MM.1S (cell line): ENCODE measurements at places on chromosomes 13 and 19.
A peak's percentile ranks its signal among the peaks of the same experiment; 100 is the strongest.

- no peak for DNase-seq
Measured at GRCh38 chr13:39132286-39133230, 94.3 kb downstream of the NHLRC3 start.

GRCh38 chr13:39766464-39767158 is 111.1 kb downstream of the COG6 start:
- no peak for DNase-seq

GRCh38 chr13:68908879-68909278 is 1198.7 kb upstream of the ATXN8OS start:
- no peak for DNase-seq

DNA sequence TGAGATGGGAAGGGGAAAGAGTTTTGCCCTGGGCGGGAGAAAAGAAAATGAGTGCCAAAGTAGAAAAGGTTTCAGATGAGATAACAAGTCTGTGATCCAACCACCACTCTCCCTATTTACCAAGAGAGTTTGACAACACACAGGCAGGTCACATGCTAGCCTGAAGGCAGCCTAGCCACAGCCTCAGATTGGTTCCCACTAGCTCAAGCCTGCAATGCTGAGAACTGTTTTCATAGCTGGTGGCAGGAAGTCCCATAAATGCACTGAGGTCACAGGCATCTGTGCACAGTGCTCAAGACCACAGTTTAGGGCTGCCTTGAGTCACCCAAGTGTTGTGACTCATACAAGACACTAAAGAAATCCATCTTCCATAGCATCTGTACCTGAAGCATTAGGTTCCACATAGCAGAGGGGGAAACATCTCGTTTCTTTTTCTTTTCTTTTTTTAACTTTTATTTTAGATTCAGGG is 18.5 kb upstream of the POP4 start:
- DNase-seq: no peak

DNA sequence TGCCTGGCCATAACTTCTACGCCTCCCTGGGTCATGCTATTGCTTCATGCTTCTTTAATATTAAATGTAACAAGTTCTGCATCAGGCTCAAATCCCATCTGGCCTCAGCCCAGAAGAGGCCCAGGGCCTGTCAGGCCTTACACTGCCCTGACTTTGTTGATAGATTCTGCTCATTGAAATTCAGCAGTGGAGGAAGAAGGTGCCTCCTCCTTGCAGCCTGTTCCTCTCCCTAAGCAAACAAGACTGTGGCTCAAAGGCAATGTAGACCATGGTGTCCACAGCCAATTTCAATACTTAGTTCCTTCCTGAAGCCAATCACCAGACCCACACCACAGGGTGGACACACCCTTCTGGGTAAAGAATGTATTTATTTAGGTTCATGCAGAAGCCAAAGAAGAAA is 59.4 kb downstream of the LACC1 start:
- no peak for DNase-seq

DNA sequence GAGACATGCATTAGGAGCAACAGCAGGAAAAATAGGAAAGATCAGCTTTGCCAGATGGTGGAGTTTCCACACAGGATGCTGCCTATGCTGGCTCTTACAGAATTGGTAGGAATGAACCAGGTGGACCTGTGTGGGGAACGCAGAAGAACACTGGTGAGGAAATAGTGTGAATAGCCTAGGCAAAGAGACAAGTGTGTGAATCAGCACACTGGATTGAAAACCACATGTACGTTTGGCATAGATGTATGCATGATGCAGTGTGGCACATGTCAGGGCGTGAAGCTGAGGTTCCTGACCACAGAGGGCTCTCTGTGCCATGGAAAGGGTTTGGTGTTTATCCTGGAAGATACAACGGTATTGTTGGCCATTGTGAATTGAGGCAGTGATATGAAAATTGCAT is 156.5 kb upstream of the SLC10A2 start:
- no peak for DNase-seq

- DNase-seq: peak; percentile 100
Measured at GRCh38 chr19:2785244-2785997, at the start of gene THOP1. Gene THOP1, plus strand, starts transcription at chr19:2785503. Its CDS starts 160 bp downstream, at chr19:2785663.

- DNase-seq: no peak
Measured at GRCh38 chr13:47039106-47039505, 142.3 kb upstream of the HTR2A start.

- no peak for DNase-seq
Measured at GRCh38 chr13:57045826-57046546, 94.7 kb upstream of the PRR20A start.

DNA sequence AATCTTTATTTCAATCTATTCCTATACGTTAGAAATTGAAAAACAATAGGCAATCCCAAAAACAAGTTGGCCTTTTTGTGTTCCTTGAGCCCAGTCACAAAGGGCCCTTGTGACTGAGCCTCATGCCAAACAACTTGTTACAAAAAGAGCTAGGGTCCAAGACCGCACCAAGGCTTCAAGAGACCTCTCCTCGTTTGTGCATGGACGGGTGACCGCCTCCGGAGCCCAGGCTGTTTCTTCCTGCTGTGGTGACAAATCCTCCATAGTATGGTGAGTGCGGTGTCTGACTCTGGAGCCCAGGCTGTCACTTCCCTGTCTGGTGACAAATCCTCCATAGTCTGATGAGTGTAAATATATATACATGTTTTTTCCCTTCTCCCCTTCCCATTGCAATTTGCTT is 63.7 kb downstream of the ZNF93 start:
- DNase-seq: no peak

- DNase-seq: peak; percentile 43
Measured at GRCh38 chr19:1384478-1385110, 887 bp downstream of the NDUFS7 start.

- DNase-seq: no peak
Measured at GRCh38 chr13:111598747-111599146, 278.3 kb downstream of the TEX29 start.

- no peak for DNase-seq
Measured at GRCh38 chr13:93409816-93410215, 183.2 kb downstream of the GPC6 start.

GRCh38 chr13:30721936-30722335 is 13.4 kb upstream of the ALOX5AP start:
- no peak for DNase-seq

- no peak for DNase-seq
Measured at GRCh38 chr19:53388168-53388567, 6.8 kb upstream of the ZNF765 start.

DNA sequence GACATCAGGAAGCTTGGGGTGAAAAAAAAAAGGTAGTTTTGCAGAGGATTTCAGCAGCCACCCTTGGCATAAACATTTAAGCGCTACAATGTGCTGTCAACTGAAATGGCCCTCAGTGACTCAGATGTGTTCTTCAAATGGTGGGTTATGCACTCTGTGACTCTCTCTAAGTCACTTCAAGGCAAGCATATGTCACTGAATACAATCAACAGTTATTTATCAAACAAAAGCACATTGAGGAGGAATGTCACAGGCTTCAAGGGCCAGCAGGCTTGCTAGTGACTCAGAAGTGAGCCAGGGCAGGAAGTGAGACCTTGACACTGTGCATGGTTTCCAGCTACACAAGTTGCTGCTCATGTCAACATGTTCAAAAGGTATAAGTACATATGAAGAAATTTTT is 523.7 kb upstream of the HTR2A start:
- no peak for DNase-seq

DNA sequence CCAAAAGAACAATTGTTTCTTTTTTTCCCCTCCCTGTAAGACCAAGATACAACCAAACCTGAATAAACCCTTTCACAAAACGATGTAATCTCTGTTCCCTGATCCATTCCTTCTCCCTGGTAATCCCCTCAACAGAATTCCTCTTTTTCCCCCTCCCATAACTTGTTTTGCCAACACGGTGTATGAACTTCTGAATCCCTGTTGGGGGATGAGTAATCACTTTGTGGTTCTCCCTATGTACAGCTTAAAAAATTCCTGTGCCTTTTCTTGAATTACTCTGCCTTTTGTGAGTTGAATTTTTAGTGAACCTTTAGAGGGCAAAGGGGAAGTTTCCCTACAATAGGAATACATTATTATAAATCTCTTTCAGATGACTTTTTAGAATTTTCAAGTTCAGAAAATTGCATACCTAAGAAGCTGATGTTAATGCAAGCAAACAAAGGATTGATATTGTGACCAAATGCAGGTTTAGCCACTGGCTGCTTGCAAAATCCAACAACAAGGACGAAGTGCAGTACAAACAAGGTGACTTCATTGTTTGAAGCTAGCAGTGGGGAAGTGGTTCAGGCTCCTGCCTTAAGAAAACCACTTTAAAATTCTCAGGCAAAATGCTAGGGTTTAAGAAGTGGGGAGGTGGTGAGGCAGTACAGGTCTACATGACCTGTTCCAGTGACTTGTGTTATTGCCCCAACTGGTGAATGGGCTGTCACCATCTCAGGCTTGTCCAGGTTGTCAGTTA is 15.0 kb upstream of the EPSTI1 start:
- DNase-seq: no peak

- DNase-seq: no peak
Measured at GRCh38 chr19:16036397-16036925, 39.8 kb upstream of the TPM4 start.

DNA sequence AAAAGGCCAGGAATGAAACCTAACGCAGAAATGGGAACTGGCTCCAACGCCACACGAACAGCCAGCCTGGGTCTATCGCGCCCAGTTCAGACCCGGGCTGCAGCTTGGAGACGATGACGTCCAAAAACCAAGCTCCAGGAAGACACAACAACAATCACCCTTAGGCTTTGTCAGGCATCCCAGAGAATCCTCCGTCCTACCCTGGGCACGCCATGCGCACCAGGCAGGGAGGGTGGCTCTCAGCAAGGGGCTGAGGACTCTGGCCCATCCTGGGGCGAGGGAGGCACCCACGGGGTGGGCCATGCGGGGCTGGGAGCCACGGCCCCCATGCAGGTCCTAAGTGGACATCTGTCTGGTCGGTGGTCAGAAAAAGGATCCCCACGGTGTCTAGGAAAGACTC is 9.0 kb downstream of the RASA3 start:
- no peak for DNase-seq

DNA sequence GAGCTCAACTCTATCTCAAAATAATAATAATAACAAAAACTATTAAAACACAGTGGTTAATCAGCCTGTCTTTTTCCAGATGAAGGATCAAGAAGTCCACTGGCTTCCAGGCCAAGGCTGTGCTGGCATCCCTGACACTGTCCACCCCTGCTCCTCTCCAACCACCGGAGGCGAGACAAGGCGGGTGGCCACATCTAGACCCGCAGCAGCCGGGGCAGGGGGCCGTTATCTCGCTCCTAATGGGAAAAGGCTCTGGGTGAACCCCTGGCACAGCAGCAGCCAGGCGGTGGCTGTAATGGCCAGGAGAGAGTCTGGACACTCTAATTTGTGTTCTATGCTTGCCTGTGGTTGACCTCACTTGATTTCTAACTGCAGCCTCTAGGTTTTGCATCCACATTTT is 158.0 kb upstream of the SOX1 start:
- no peak for DNase-seq

DNA sequence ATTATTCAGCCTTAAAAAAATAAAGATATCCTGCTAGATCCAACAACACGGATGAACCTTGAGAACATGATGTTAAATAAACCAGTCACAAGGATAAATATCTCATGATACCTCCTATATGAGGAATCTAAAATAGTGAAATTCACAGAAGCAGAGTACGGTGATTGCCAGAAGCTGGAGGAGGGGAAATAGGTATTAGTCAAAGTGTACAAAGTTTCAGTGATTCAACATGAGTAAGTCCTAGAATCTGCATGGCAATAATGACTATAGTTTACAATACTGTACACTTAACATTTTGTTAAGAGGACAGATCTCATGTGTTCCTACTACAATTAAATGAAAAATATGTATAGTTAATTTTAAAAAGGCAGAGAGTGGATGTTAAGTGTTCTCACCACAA is 206.6 kb upstream of the SLC10A2 start:
- no peak for DNase-seq

- DNase-seq: no peak
Measured at GRCh38 chr13:83423381-83423780, 458.9 kb downstream of the SLITRK1 start.

DNA sequence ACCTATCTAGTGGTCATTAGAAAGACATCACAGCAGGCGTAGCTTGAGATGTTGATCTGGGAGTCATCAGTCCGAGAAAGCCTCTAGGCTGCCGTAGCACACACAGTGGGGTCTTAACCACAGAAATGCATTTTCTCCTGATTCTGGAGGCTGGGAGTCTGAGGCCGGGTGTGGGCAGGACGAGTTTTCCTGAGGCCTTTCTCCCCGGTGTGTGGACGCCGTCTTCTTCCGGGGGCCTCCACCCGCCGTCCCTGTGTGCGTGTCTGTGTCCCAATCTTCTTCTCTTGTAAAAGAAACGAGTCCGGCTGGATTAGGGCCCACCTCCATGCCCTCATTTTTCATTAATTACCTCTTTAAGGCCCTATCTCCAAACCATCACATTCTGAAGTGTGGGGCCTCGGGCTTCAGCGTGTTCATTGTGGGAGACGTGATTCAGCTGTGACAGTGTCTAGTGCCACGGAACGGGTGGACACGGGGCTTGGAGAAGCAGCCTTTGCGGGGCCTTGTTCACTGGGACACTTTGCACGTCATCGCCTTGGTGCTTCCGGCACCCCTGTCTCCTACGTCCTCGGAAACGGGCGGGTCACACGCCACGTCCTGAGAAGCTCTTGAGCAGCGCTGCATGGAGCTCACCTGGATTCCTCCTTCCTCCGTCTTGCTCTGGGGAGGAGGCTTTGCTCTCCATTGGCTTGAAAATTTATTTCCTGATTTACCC is 208.9 kb upstream of the SOX1 start:
- no peak for DNase-seq

- no peak for DNase-seq
Measured at GRCh38 chr19:41325947-41326706, 16.2 kb downstream of the CCDC97 start.

DNA sequence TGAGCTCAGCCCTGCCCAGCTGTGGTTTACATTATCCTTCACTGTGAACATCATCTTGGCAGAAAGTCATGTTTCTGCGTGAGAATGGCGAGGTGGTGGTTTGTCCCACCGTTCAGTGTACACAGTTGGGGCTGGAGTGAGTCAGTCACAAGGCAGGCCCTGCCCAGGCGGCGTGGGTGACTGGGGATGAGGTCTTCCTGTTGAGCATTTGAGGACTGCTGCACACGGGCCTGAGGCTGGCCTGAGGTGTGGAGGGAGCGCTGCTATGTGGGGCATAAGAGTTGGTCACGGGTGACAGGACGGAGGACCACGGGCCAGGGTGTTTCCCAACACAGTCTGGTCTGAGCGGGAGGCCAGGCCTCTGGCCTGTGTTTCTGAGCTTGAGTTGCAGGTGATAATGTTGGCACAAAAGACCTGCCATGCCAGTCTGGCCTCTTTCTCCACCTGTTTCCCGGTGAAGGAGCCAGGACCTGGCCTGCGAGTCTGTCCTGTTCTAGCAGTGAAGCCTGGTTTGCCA is 13.4 kb upstream of the C19orf33 start:
- no peak for DNase-seq

GRCh38 chr19:49212016-49212701 is 54.6 kb downstream of the TRPM4 start:
- DNase-seq: no peak
